ENCODE measurements at places on chromosomes 12 and 14. TPM values are rescaled to one million over a fixed set of nuclear protein-coding genes. Genes with fewer than 3 reads are reported as not detected.

The REC8 gene
- polyA plus RNA-seq = 4.4 TPM

The SLC39A2 gene
- polyA plus RNA-seq = not detected

DNA sequence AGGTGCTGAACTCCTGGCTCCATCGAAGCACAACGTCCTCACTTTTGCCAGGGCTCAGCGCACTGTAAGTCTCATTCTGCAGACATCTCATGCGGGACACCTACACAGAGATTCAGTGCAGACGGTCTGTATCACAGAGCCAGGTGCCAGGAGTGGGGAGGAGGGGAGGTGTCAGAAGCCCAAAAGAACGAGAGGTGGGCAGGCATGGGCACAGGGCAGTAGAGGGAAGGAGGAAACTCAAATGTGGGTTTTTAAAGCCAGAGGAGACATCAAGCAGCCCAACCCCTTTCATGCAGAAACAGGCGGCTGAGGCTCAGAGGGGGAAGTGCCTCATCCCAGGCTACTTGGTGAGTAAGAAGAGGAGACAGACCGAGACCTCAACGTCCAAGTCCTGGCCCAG is 2.5 kb upstream of the LPAR5 start:
- no peaks in the 10 kb centered on the region for H3K36me3 ChIP-seq
- H3K27ac ChIP-seq = no peak overlapping the region
- H3K27me3 ChIP-seq = no peaks in the 10 kb centered on the region
- peaks cover 8% of the 10 kb centered on the region for H3K4me1 ChIP-seq
- no peak overlapping the region for H3K4me3 ChIP-seq

GRCh38 chr14:21825149-21825743 is 151.6 kb upstream of the OR4E1 start:
- no peaks in the 10 kb centered on the region for H3K27me3 ChIP-seq
- H3K4me1 ChIP-seq = no peaks in the 10 kb centered on the region
- H3K36me3 ChIP-seq = no peaks in the 10 kb centered on the region
- no peak overlapping the region for H3K27ac ChIP-seq

DNA sequence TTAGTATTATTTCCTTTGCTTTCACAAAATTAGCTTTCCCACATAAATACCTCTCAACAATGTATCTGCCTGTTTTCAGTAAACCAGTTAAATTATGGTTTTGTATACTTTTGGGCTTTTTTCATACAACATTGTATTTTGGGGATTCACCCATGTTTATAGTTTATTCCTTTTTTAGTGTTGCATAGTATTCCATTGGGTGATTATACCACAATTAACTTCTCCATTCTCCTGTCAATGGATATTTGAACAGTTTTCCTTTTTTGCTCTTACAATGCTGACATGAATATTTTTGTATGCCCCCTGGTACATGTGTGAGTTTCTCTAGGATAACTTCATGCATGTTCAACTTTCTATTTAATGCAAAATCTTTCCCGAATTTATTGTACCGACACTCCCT is 12.6 kb upstream of the NDUFA12 start:
- H3K27ac ChIP-seq = no peak overlapping the region
- no peak for DNase-seq
- no peaks in the 10 kb centered on the region for H3K4me1 ChIP-seq
- no peaks in the 10 kb centered on the region for H3K27me3 ChIP-seq
- no peaks in the 10 kb centered on the region for H3K36me3 ChIP-seq

DNA sequence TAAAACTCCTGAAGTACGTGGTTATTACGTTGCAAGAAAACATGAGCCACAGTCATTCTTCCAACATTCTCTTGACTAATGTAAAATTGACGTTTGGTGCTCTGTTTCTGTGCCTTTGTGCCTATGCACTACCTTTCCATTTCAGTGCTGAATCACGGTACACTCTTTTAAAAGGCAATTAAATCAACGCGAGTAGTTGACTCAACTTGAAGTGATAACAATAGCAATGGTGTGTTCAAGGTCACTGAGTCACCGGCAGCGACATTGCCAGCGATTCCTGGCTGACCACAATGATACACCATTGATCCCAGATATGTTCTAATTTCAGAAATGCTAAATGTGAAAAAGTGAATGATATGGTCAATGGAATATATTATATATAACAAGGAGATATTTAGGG is 17.8 kb downstream of the AK7 start:
- H3K4me1 ChIP-seq = no peaks in the 10 kb centered on the region
- no peak for DNase-seq
- H3K27ac ChIP-seq = no peak overlapping the region
- H3K4me3 ChIP-seq = no peak overlapping the region
- no peaks in the 10 kb centered on the region for H3K36me3 ChIP-seq
- H3K27me3 ChIP-seq = no peaks in the 10 kb centered on the region

Data from naive thymus-derived CD4-positive, alpha-beta T cell (primary cell).